ENCODE measurements at places on chromosomes 5 and 9.

GRCh38 chr5:7415587-7416535 lies 19.9 kb downstream of the ADCY2 start:
- no peak for DNase-seq

GRCh38 chr9:110293248-110293647 lies 36.9 kb upstream of the TXN start:
- no peak for DNase-seq

DNA sequence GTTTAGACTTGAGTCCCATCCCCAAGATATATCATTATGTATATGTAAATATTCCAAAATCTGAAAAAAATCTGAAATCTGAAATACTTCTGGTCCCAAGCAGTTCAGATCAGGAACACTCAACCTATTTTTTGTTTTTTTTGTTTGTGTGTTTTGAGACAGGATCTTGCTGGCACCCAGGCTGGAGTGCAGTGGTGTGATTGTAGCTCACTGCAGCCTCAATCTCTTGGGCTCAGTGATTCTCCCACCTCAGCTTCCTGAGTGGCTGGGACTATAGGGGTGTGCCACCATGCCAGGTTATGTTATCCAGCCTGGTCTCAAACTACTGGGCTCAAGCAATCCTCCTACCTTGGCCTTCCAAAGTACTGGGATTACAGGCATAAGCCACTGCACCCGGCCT lies 50.7 kb upstream of the TRAF1 start:
- no peak for DNase-seq

DNA sequence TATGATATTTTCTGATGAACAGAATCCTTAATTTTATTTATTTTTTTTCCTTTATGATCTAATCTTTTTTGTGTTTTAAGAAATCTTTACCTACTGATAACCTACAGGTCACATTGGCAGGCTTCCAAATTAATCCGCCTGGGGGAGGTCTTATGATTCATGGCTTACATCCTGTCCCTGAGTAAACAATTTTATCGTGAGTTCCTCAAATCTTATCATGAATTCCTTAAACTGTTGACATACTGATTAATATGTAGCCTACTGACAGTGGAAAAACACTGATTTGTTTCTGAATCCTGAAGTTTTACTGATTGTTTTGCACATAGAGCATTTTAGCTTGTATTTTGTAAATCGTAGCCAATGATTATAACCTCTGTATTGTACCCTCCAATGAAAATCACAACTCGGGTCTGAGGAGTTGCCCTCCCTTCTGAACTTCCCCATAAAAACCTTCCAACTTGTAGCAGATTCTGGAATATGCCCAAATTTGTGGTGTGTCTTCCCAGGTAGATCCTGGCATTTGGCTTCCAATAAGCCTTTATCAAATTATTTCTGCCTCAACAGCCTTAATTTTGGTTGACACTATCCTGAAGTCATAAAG lies 105.6 kb downstream of the VCAN start:
- DNase-seq: no peak

DNA sequence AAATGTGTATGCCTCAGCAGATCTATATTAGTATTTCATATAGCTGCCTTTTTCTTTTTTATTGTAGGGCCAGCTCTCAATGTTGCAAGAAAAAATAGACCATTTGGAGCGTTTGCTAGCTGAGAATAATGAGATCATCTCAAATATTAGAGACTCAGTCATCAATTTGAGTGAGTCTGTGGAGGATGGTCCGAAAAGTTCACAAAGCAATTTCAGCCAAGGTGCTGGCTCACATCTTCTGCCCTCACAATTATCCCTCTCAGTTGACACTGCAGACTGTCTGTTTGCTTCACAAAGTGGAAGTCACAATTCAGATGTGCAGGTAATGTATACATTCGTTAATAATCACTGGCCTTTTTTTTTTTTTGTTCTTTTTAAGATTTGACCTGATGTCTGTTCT lies 23.7 kb downstream of the MAN2A1 start:
- no peak for DNase-seq

DNA sequence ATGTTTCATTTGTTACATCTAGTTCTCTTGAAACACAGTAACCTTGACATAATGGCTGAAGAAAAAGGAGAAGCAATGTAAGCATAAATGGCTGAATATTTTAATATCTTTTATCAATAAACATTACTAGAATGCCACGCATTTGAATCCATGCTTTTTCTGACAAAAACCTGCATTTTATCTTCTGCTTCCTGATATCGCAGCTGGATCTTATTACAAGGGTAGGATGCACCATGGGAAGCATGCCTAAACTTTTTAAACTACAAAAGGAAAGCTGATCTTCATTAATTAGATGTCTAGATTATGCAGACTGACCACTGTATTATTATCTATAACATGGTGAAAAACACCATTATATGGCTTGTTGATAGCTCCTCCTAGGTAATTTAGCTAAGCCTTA lies 156.6 kb downstream of the SLF1 start:
- DNase-seq: no peak

- peak; percentile 68 for DNase-seq
Observed at GRCh38 chr9:18208166-18209059, 265.5 kb upstream of the ADAMTSL1 start.

GRCh38 chr5:132370181-132370970 lies 866 bp downstream of the SLC22A5 start:
- no peak for DNase-seq

DNA sequence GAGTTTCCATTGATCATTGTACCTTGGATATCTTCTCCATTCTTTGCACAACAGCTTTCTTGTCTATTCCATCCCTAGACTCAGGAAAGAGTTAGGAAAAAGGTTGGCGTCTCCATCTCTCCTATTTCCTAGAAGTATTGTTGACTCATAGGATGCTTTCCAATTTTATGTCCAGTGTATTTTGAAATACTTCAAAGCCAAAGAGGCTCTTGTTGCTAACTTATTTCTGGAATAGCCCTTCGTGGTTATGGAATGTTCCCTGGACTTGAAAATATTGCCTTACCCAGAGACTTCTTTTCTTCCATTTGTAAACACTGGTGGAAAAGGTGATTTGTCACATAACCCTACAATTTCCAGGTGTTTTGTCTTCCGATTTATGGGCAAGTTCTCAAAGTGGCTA lies 402.3 kb upstream of the ZNF608 start:
- no peak for DNase-seq

DNA sequence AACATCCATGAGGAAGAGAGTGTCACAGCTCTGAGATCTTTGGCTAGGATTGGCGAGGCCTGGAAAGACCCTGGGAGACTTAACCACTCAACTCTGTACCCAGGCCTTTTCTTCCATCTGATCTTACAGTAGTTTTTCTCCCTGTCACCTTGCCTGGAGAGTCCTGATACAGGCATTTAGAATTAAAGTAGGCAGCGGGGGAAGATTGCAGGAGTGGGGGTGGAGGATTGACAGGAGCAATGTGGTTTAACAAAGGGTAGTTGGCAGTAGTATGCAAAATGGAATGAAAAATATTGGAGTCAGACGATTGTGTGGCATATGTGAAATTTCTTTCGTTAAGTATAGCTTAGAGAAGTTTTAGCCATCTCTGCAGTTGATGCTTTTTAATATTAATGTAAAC lies 16.9 kb downstream of the TMEFF1 start:
- DNase-seq: no peak

DNA sequence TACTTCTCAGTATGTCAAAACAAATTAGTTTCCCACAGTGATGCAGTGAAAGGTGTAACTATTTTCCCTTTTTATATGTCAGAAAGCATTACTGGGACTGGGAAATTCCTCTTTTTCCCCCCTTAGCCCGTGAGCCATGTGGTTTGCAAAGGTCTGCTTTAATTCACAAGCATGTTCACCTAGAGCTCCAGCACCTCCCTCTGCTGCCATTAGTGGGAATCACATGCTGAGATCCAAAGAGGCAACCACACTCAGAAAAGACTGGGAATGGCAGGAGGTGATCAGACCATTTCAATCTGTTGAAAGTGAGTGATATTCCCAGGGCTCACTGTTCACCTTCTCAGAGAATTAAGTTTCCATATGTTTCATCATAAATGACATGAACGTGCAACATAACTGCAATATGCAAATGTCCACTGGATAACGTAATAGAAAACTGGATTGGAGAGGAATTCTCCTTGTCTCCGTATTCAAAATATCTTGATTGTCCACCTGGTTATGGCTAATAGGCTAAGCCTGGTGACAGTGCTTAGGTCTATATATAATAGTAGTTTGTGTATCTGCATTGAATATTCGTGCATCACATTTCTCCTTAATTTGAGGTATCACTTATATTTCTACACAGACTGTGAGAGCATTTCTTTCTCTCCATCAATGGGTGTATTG lies 703.5 kb upstream of the WWC1 start:
- DNase-seq: no peak

GRCh38 chr5:172177176-172177575 lies 10.8 kb downstream of the STK10 start:
- no peak for DNase-seq

DNA sequence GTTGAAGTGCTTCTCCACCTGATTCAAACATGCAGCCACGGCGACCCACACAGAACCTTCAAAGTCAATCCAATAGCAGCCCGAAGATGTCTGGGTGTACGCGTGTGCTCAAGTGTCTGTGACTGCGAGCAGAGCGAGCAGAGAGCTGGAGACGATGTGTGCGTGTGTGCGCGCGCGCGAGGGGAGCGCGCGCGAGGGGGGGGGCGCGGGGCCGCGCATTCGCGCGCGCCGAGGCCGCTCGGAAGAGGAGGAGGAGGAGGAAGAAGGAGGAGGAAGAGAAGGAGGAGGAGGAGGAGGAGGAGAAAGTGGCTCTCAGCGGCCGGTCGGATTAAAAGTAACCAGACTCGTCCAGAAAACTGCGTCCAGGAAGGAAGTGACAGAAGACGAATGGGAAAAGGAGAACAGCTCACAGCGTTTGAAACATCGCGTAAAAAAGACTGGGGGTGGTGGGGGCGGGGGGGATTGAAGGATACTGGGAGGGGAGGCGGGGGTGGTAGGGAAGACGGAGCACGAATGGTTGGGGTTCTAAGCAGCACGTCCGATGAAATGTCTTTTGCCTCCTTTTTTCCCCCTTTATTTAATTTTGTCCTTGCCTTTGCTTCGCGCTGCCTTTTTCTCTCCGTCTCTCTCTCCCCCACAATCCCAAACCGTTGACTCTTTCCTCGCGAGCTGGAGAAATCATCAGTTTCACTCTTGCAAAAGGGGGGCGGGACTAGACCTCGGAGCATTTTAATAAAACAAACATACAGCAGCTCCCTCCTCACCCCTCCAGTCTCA lies at the start of gene MEF2C:
MEF2C (minus strand) TSS at position 126 of the 777 bp plus-strand sequence. CDS start 59,396 bp downstream, outside the sequence.
- DNase-seq: peak; percentile 67

GRCh38 chr5:22591461-22591860 lies 261.7 kb downstream of the CDH12 start:
- no peak for DNase-seq

GRCh38 chr5:87340716-87341115 lies 72.0 kb downstream of the CCNH start:
- no peak for DNase-seq

DNA sequence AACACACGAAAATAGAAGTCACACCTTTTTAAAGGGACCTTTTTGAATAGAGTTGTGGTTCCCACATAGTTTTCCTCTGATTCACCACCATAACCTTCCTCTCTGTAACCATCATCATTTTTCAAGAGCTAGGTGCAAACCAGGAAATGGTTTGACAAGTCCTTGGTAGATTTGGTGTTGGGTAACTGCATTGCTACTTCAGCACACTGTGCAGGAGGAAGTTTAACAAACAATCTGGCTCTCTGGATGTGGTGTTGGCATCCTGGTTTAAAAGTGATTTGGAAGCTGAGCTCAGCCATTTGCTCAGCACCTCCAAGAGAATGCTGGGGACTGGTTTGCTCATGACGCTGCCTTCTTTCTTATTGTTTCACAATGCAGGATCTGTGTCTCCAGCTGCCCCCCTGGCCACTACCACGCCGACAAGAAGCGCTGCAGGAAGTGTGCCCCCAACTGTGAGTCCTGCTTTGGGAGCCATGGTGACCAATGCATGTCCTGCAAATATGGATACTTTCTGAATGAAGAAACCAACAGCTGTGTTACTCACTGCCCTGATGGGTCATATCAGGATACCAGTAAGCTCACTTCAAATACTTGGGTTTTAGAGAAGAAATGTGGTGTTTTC lies 213.1 kb downstream of the RFK start:
- DNase-seq: no peak

GRCh38 chr9:83959061-83959460 lies 21.0 kb downstream of the HNRNPK start:
- DNase-seq: peak; percentile 11

GRCh38 chr9:82129708-82130107 lies 141.1 kb downstream of the SPATA31D1 start:
- no peak for DNase-seq

- DNase-seq: no peak
Observed at GRCh38 chr5:68732251-68732650, 361.6 kb upstream of the SLC30A5 start.

GRCh38 chr5:50684721-50685120 lies 18.3 kb downstream of the PARP8 start:
- no peak for DNase-seq

DNA sequence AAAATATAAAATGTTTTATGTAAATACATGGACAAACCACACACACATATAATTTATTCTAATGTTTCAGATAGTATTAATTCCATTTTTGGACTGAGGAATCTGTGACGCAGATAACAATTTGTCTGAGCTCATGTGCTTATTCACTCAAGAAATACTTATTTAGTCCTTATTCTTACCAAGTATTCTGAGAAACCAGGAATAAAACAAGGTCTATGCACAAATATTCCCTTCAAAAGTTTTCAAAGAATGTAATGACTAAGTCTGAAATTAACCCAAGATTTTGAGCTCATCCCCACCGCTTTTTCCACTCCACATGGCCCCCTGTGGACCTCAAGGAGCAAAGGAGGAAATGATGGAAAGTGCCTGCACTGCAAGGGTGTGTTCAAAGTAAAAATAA lies 1022.3 kb downstream of the EFNA5 start:
- no peak for DNase-seq

GRCh38 chr9:117487555-117488175 lies 72.8 kb upstream of the ASTN2 start:
- peak; percentile 14 for DNase-seq

GRCh38 chr9:109005678-109006077 lies 7.6 kb downstream of the CTNNAL1 start:
- no peak for DNase-seq

DNA sequence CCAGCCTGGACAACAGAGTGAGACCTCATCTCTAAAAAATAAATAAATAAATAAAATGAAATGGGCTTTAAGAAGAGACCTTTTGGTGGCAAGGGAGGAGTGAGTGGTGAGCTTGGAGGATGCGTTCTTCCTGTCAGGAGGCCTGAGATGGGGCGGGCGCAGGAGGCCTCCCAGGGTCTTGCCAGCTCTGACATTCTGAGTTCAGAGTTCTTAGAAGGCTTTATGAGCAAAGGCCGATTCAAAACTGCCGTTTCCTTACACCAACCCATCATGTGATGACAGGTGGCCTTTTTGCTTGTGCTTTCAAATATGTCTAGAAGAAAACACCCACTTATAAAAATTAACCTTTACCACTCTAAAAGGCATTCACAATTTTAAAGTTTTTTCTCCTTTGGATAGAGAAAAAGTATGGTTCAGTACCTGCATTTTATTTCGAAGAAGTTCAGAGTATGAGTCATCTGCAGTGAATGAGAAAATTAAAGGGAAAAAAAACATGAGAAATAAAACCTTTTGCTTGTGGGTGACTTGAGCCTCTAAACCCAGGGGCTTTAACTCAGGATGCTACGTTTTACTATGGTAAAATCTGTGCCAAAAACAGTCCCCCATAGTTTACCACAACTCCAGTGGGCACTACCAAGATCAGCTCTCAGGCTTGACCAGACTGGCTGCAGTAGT lies 157.4 kb upstream of the OTULINL start:
- no peak for DNase-seq

All from NCI-H446 (cell line).